Naive thymus-derived CD4-positive, alpha-beta T cell (primary cell): ENCODE measurements at places on chromosomes 2 and 18. TPM values are rescaled to one million over a fixed set of nuclear protein-coding genes. Genes with fewer than 3 reads are reported as not detected.

MAB21L4 gene
- not detected for polyA plus RNA-seq

ZNF512 gene
- polyA plus RNA-seq = 43.4 TPM

FEV gene
- polyA plus RNA-seq = not detected

CIB4 gene
- polyA plus RNA-seq = not detected

DNA sequence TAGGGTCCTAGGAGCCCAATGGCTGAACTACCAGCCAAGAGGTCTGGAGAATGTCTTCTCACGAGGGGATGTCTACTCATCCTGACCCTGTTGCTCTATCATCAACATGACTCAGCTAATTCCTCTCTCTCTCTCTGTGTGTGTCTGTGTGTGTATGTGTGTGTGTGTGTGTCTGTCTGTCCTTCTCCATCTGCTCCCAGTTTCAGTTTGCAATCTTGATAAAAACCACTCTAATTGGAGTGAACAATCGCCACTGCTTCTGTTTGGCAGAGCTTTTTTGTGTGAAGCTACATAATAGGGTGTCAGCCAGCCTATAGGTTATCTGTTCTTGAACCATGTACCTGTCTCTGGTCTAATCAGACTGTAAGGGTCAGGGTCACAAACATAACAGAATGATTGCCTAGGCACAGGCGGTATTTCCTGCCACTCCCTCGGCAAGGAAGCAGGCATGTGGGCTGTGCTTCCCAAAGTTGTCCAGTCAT, 219.8 kb downstream of the SH3BP4 start:
- no peak for DNase-seq
- no peaks in the 10 kb centered on the region for H3K27me3 ChIP-seq
- H3K36me3 ChIP-seq = no peaks in the 10 kb centered on the region
- no peak overlapping the region for H3K27ac ChIP-seq
- no peak overlapping the region for H3K4me3 ChIP-seq

DNA sequence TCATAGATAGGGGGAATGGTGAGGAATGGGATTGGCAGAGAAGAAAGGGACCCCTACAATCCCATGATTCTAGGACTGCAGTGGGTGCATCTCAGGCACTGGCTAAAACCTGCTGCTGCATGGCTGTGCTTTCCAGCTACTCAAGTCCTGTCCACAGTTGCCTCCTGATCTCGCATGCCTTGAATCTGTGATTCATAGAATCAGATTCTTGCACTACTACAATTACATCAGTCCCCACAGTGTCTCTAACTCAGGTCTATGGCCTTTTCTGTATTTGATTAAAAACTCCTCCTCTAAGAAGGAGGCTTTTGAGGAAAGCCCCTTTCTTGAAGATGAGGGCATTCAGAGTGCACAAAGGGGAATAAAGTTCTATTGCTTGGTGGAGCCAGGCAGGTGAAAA, 117.4 kb downstream of the LRATD1 start:
- H3K4me3 ChIP-seq = no peak overlapping the region
- no peaks in the 10 kb centered on the region for H3K27me3 ChIP-seq
- no peaks in the 10 kb centered on the region for H3K36me3 ChIP-seq
- no peak for DNase-seq
- H3K4me1 ChIP-seq = no peaks in the 10 kb centered on the region

DNA sequence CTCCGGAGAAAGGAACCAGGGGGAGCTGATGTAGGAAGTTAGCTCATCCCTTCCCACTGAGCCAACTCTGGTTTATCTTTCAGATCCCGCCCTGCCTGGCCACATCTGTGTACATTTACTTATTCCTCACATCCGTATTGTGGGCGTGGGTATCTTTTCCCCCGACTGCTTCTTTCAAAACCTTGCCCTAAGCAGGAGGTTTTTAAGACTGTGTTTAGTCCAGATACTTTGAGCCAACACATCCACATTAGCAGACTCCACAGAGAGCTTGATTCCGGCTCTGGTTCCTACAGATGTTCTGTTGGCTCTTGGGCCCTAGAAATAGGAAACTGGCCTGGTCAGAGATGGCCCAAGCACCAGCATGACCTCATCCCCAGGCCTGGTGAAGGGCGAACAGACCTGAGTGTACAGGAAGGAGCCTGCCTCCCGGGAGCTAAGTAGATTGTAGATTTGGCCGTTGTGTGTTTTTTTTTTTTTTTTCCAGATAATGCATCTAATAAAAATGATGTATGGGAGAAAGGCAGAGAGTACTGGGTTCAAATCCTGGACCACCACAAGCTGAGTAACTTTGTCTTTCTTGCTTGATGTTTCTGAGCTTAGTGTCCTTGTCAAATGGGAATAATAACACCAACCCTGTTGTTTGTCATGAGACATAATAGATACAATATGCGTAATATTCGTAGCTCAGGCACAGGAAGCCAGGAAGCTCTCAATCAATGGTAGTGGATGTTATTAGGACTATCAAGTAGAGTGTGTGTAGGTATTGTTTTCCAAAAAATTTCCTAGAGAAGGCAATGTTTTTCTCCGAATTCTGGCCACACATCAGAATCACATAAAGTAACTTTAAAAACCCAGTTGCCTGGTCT, 92.3 kb downstream of the PRKCE start:
- no peak overlapping the region for H3K4me3 ChIP-seq
- DNase-seq = no peak
- H3K27ac ChIP-seq = no peak overlapping the region
- no peaks in the 10 kb centered on the region for H3K36me3 ChIP-seq
- no peaks in the 10 kb centered on the region for H3K4me1 ChIP-seq

DNA sequence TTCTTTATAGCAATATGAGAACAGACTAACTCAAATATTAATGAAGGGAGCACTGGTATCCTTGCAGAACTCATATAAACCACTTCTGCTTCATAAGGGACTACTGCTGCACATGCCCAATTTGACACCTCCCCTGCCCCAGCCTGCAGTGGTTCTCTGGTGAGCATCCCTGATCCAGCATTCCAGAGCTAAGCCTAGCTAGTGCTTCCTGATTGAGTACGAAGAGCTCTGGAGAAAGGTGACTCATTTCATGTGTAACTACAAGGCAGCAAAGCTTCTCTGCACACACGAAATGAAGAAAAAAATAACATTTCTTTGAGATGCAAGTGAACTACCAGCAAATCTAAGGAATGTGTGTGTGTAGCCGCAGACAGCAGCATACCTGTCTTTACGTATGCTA, 22.8 kb upstream of the ADNP2 start:
- H3K4me3 ChIP-seq = no peak overlapping the region
- no peak overlapping the region for H3K27ac ChIP-seq
- DNase-seq = no peak
- H3K4me1 ChIP-seq = no peaks in the 10 kb centered on the region
- H3K36me3 ChIP-seq = no peaks in the 10 kb centered on the region

DNA sequence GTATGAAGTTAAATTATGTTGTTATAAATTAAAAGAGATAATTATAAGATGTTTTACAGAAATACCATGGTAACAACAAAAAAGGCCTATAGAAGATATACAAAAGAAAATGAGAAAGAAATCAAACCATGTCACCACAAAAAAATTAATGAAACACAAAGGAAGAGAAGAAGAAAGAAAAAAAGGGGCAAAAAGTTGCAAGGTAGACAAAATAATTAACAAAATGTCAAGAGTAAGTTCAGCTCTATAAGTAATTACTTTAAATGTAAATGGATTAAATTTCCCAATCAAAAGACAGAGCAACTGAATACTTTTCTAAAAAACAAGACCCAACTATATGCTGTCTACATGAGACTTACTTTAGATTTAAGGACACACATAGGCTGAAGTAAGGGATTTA, 378.4 kb upstream of the FSHR start:
- no peak overlapping the region for H3K27ac ChIP-seq
- no peak overlapping the region for H3K4me3 ChIP-seq
- H3K27me3 ChIP-seq = no peaks in the 10 kb centered on the region
- no peaks in the 10 kb centered on the region for H3K4me1 ChIP-seq
- no peaks in the 10 kb centered on the region for H3K36me3 ChIP-seq
- DNase-seq = no peak
